ENCODE measurements at places on chromosomes 4 and X.

- DNase-seq = no peak
Observed at GRCh38 chr4:68905939-68906779, 45.4 kb downstream of the UGT2A3 start.

GRCh38 chr4:179313823-179314222 lies 1871.6 kb upstream of the AGA start:
- no peak for DNase-seq

GRCh38 chr4:53508446-53508845 lies 82.8 kb downstream of the LNX1 start:
- no peak for DNase-seq

- DNase-seq = no peak
Observed at GRCh38 chr4:142703694-142704309, 142.3 kb downstream of the INPP4B start.

- DNase-seq = no peak
Observed at GRCh38 chr4:107408968-107409367, 311.1 kb downstream of the PAPSS1 start.

- DNase-seq = no peak
Observed at GRCh38 chr4:13599159-13599558, 28.4 kb downstream of the BOD1L1 start.

DNA sequence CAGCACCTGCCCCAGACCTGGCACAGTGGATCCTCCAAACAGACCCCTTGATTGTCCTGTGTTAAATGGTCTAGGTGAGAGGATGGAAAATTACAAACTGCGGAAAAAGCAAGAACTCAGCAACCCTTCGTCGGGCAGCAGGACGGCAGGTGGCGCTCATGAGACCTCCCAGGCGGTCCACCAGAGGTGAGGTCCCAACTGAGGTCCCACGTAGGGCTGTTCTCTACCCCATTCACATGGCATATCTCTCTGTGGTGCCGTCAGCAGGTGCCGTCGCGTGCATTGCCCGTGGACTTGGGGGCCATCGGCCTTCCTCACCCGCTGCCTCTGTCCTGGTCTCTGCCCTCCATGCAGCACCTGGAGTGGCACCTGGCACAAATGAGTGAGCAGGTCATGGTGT lies 88.2 kb downstream of the CRMP1 start:
- DNase-seq = no peak

DNA sequence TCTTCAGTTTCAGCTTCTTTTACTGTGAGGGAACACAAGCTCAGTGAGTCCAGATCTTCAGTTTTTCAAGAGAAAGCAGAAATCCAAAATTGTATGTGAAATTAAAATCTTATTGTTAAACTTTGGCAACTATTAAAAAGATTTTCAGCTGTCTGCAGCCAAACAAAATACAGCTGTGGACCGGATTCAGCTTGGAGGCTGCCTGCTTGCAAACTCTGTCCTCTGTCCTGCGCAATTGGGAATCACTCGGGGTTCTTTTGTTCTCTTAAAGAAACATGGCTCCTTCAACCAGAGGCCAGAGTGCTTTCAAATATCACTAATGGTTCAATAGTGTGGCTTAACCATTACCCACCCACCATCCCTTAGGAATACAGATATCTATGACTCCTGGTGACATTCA lies 201.2 kb downstream of the CHIC2 start:
- DNase-seq = no peak

Measured in SIG-M5 (cell line).